ENCODE measurements at places on chromosomes 2 and 18.
A peak's percentile ranks its signal among the peaks of the same experiment; 100 is the strongest.

DNA sequence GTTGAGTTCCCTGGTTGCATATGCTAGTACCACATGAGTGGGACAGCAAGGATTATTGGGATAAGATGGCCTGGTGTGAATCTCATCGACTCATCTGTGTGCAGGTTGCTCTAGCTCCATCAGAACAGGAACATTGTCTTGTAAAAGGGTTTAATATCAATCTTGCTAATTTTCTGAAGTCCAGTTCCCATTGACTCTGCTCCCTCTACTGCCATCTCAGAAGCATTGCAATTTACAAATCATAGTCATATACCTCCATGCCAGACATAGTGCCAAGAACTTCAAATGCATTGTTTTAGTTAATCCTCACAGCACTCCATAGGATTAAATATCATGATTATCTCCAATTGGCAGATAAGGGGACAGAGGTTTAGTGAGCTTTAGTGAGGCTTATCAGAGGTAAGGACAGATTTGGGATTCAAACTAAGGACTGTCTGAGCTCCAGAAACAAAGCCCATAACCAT is 4.8 kb upstream of the STAT4 start:
- peak; percentile 16 for DNase-seq

DNA sequence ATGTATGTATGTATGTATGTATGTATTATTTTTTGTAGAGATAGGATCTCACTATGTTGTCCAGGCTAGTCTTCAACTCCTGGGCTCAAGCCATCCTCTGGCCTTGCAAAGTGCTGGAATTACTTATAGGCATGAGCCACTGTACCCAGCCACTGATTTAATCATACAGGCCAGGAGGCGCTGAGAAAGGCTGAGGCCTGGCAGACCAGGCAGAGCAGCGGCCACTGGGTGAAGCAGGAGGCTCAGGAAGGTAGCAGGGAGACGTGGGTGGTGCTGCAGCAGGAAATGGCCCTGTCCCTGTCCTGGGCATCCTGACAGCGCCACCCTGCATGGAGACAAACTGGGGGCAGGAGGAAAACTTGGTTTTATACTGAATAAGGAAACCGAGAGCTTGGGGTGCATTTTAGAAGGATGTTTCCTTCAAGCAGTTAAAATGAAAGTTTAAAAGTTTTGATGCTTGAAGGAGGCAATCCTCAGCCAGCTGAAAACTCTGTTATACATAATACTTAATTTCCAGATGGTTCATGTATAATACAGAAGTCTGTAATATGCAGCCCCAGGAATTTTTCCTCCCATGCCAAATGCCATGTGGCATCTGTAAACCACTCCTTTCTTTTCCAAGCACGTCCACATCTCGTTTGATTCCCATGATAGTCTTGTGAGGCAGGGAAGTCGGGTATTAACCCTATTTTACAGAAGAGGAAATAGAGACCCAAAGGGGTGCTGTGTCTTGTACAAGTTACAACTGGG is 182.4 kb downstream of the CELF4 start:
- no peak for DNase-seq

DNA sequence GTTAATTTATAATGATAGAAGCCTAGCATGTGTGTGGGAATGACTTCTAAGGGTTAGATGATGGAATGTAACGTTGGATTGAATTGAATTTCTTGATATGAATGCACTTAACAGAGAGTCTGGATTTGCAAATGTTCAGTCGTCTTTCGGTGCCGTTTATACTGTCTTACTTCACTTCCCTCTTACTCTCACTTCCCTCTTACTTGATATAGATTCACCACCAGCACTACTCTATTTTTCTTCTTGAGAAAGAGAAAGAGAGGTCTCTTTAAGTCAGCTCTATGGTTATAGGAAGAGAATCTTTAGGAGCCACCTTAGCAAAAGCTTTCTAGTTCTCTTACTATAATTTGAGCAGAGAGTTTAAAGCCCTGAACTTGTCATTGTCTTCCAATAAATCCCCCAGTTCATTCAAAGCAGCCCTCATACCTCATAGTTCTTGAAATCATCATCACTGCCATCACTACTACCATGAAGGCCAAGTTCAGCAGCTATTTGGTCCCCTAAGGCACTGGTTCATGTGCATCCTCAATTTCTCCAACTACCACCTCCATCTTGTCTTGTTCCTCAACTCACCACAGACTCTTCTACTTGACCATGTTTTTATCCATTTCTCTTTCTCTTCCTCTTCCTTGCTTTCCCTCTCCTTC is 501.7 kb upstream of the TCF4 start:
- no peak for DNase-seq

GRCh38 chr2:23745068-23745725 is 181.7 kb downstream of the ATAD2B start:
- no peak for DNase-seq

- DNase-seq: no peak
Observed at GRCh38 chr18:183769-184168, 25.4 kb downstream of the USP14 start.

DNA sequence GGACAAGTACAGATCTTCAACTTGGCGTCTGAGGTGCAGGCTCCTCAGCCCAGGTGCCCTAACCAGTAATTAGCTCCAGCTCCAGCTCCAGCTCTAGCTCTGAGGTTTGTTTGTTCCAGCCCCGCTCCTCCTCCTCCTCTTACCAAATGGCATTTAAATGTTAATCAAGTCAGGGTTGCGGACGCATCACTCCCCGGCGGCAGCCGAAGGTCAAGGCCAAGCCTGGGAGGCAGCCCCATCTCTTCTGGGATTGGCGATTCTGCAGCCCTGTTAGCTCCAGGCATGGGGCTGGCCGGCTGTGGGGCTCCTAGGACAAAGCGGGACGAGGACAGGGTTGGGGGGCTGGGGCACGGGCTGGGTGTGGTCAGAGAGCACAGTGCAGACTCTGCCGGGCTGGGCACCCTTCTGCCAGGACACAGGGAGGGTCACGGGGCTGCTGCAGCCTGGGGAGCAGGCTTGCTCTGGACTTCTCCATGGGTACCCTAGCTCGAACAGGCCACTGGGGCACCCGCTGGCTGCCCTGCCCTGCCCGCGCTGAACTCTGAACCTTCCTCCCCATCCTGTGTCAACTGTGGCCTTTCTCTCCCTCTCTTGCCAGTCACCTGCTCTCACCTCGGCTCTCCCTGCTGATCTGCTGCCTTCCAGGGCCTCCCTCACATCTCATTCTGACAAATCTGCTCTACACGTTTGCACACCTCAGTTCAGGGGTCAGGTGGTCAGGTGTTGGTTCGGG is 203.3 kb downstream of the CELF4 start:
- no peak for DNase-seq

- DNase-seq: no peak
Observed at GRCh38 chr2:199738727-199739412, 112.1 kb downstream of the FTCDNL1 start.

- DNase-seq: no peak
Observed at GRCh38 chr18:46469186-46469915, 187.7 kb downstream of the LOXHD1 start.
